ENCODE measurements at places on chromosomes 2 and 18.

- no peak for DNase-seq
These were observed 43.8 kb downstream of the DDX18 start for GRCh38 chr2:117858336-117858735.

- DNase-seq: no peak
These were observed 16.3 kb upstream of the MFF start for GRCh38 chr2:227308784-227309183.

GRCh38 chr2:112959109-112959812, 18.5 kb upstream of the IL36G start:
- DNase-seq: no peak

- DNase-seq: no peak
These were observed 5.0 kb downstream of the ZNF397 start for GRCh38 chr18:35245719-35246317.

GRCh38 chr18:35050028-35050546, 8.9 kb downstream of the MAPRE2 start:
- DNase-seq: no peak

GRCh38 chr2:37654419-37654818, 17.0 kb downstream of the CDC42EP3 start:
- no peak for DNase-seq

GRCh38 chr18:80172056-80172455, 63.0 kb downstream of the ADNP2 start:
- DNase-seq: no peak

DNA sequence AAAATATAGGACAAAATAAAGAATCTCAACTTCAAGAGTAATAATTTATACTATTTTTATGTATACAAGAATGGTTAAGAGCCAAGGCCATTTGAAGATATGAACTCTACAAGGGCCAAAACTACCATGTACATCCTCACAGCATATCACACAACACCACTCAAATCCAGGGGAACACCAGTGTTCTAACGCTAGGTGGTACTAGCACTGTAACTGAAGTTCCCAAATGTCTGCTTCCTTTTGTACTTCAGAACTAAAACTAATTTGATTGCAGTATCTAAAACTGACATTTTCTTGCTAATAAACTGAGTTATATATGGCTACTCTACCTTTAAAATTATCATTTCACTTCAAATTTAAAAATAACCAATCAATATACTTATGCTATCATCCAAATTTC, 47.0 kb downstream of the REV1 start:
- DNase-seq: no peak

- no peak for DNase-seq
These were observed 246.3 kb upstream of the LRRTM4 start for GRCh38 chr2:77768508-77768907.

DNA sequence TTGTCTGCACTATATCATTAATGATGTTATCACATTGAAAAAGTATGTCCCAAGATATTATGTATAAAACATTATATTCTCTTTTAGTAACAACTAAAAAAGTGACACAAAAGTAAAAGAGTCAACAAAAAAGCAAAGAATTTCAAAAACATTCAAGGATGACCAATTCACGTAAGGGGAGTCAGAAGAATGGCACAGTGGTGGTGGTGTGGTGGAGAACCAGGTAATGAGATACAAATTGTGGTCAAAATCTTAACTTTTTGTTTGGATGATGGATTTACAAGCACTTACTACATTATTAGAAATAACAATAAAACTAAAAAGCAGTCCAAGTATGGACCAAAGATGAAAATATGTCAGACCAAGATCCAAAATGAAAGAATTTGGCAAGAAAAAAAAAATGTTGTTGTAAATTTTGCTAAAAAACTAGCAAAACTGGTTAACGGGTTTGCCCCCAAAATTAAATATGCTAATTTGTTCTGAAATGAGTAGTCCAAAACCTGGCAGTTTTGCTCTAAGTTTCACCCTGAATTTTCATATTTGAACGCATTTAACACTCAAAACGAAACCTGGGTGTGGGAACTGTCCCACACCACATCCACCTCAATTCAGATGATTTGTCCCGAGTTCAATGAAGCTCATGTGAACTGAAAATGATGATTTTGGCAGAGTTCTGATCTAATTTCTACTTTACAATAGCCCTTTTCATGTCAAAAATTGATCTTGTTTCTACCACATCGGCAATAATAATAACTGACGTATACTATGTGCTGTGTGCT, 135.8 kb downstream of the IKZF2 start:
- DNase-seq: no peak

- DNase-seq: no peak
These were observed 2.3 kb downstream of the ARL4C start for GRCh38 chr2:234494361-234495250.

DNA sequence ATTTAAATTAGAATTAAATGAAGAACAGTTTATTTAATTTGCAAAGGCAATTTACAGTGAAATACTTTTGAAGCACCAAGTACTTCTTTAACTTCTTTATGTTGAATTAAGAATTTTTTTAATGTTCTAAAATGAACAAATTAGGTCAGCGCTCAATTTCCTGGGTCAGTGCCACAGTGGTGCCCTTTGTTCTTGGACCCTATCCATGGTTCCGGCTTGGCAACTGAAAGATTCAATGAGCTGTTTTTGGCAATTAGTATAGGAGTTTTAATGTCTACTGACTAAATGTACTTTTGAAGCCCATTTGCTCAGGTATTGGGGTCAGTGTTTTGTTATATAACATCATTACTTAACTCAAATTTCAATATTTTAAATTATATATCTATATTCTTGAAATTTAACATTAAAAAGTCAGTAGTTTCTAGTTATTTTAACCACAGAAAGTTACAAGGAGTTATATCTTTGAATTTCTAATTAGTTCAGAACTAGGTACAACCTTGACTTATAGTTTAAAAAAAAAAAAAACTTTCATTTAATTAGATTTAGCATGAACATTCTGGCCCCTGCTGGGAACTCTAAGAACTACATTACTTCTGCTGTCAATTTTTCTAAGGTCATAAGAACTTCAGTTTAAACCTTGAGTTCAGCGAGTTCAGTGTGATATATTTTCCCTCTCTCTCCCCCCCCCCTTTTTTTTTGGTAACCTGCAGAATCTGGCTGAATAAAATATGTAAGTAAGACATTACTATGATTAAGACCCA, 7.6 kb upstream of the MSTN start:
- peak; percentile 14 for DNase-seq

Data from memory B cell (primary cell).